ENCODE measurements at places on chromosomes 5 and 9.

DNA sequence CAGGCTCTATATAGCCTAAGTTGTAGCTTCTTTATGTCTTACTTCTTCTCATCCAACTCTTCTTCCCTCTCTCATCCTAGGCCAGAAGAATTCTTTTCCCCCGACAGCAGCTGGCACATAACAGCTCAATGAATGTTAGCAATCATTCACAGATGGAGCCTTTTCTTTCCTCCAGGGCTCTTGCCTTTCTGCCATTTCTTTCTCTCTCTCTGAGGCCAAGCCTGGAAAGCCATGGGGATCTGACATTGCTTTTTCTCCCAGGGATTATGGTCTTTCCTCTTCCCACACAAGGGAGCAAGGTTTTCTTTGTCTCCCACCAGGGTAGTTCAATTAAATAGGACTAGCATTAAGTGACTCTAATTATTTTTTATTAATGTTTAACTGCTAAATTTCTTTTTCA is 20.5 kb downstream of the SMIM15 start:
- no peak for DNase-seq

DNA sequence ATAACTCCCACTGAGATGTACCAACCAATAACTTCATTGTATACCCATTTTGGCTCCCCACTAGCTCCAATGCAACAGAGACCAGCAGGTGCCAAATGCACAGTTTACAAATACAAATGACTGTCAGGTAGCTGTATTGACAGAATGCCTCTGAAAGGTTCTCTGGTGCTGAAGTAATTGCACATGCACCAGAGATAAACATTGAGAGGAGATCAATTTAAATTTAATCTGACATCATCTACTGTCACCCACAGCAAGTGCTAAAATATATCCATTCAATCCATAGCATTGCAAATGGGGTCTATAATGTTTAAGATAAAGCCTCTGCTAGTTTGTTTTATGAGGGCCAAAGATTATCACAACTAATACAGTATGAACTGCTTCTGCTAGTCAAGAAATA is 80.2 kb downstream of the STX17 start:
- DNase-seq, result no peak

GRCh38 chr5:137712139-137712667 is 23.7 kb downstream of the KLHL3 start:
- no peak for DNase-seq

DNA sequence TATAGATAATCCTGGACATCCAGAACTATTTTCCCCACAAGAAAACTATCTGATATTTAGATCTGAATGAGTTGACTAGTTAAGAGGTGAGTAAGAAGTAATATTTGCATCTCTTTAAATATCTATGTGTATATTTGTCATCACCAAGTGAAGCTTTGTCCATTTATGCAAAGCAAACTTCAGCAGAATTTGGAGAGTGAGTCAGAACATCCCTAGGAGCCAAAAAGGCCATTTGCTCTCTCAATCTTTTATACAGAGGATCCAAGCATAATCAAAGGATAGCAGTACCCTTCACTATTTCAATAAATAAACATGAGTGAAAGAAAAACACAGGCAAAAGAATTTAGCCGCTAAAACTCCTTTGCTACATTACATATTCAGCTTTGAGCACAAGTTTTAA is 454.4 kb downstream of the NR2F1-AS1 start:
- DNase-seq, result no peak

DNA sequence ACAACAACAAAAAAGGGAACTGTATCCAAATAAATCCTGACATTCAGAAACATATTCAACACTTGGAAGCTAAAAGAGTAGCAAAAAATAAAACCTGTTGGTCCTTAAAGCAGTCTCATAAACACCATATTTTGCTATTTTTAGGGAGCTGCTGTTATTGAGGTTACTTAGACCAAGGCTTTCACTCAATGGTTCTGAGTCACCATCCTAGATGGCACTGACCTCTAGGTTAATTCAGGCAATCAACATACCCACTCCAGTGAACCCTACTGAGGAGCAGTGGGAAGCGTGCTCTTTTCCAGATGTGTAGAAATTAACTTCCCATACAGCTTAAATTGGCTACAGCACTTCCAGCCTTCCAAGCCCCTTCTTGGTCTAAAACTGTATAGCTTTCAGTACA is 5.2 kb downstream of the GNAQ start:
- no peak for DNase-seq

- DNase-seq, result no peak
Measured at GRCh38 chr5:65774346-65774745, 52.3 kb downstream of the NLN start.

DNA sequence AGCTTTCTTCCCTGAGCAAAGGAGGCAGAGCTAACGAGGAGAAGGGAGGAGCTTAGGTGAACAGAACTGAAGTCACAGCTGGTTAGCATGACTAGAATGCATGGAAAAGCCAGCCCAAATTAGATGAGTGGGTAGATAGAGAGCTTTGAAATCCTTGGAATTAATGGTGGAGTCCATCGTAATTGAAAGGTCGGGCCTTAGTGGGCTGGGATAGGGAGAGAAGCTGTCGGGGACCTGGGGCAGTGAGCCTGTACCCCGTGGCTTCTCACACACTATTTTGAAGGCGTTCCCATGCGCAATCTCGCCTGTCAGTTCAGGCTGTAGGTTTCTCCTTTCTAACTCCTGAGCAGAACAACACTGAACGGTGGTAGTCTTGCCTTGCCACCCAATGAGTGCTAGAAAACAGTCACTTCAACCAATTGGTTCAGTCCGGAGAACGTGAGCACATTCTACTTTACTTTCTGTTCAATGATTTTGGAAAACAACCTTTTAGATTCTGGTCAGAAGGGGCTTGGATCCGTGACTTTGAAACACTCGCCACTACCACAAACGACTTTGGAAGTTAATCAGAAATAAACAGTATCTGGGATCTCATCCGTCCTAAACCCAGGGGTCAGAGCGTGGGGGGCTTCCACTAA is 655 bp upstream of the RAI14 start:
- peak; percentile 77 for DNase-seq

GRCh38 chr5:150631326-150631701 is 9.1 kb upstream of the SYNPO start:
- no peak for DNase-seq

- no peak for DNase-seq
Measured at GRCh38 chr5:142783601-142784341, 13.6 kb downstream of the ARHGAP26 start.

DNA sequence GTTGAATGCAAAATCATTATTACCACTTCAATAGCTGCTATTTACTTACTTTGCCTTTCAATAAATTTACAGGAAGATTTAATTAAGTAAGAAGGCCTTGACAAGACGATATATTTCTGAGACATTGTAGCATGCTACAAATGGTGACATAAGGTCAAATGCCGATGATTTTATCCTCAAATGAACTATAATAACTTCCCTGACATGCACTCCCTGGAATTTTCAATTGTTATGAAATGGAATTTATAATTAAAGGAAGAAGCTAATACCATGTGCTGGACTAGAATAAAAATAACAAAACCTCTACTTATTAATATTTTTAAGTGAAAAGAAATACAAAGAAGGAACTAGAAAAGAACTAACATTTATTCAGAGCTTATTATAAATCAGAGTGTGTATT is 30.2 kb upstream of the ITGA1 start:
- no peak for DNase-seq

- DNase-seq, result no peak
Measured at GRCh38 chr9:18703151-18703900, 229.4 kb downstream of the ADAMTSL1 start.

GRCh38 chr9:8857068-8857925 is 1057.7 kb upstream of the DMAC1 start:
- peak; percentile 70 for DNase-seq

DNA sequence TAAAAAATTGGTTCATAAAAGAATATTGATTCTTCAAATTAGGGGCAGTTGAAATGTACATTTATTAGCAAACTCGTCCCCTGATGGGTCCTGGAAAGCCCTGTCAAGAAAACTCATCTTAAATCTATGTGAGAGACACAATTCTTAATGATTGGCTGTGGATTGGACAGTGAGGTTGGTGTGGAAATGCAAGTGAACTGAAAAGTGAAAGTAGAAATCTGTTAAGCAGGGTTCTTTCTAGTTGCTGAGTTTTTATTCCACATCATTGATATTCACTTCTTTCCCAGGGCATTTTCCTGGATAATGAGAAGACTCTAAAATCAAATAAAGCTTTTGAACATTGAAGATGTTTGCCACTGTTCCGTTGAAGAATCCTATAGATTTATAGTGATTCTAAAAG is 292.4 kb downstream of the MAST4 start:
- no peak for DNase-seq

DNA sequence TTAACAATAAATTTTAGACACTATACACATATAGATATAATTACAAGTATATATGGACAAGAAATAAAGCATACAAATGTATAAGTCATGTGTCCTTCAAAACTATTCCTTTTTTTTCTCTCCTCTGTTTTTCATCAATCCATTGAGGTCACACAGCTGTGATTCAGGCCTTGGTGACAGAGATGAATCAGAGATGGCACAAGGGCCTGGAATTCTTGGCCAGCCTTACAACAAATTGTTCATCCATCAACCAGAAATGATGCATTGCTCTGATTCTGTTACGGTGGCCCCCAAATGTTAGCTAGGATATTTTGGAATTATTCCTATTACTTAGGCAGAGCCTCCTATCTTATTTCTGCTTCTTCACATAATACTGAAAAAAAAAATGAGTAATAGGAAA is 108.7 kb upstream of the MPDZ start:
- DNase-seq, result no peak

- DNase-seq, result peak; percentile 77
Measured at GRCh38 chr9:88387552-88388202, 567 bp upstream of the SPIN1 start.

All from DMS53 (cell line).